GM23338 (cell line): ENCODE measurements at places on chromosomes 7 and 10. TPM values are rescaled to one million over a fixed set of nuclear protein-coding genes. Genes with fewer than 3 reads are reported as not detected.

DNA sequence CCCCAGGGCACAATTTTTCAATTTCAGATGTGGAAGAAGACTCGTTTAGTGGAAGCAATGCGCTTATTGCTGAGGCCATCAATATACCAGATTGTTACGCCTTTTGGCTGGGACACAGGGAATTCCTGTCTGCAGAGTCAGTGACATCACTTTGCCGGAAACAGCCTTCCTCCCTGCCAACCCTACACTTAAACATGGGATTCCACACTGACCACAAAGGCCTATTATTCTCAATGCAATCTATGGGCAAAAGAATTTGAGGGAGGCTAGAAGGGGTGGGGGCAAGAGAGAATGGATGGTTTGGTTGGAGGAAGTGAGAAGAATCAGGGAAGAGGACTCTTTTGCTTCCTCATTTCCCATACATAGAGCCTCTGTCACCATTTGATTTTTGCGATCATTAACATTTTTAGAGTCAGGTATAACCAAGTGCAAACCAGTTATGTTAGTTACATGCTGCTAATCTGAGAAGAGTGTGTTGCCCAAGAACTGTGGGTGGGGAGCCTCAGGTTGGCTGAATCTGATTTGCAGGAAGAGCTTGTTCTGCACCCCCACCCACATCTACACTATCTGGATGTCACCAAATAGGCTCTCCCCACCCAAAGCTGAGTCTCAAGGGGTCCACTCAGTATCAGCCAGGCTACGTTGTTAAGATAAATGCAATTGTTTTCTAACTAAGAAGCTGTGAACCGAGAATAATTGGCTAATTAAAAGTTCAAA, 58.2 kb downstream of the ENTPD1 start:
- no peak overlapping the region for H3K27ac ChIP-seq
- no peaks in the 10 kb centered on the region for H3K27me3 ChIP-seq
- no peak overlapping the region for H3K4me3 ChIP-seq

- H3K4me3 ChIP-seq, result no peak overlapping the region
- H3K36me3 ChIP-seq, result no peaks in the 10 kb centered on the region
- no peaks in the 10 kb centered on the region for H3K27me3 ChIP-seq
- H3K4me1 ChIP-seq, result peaks cover 38% of the 10 kb centered on the region
Observed at GRCh38 chr7:92809760-92810573, 26.4 kb downstream of the CDK6 start.

DNA sequence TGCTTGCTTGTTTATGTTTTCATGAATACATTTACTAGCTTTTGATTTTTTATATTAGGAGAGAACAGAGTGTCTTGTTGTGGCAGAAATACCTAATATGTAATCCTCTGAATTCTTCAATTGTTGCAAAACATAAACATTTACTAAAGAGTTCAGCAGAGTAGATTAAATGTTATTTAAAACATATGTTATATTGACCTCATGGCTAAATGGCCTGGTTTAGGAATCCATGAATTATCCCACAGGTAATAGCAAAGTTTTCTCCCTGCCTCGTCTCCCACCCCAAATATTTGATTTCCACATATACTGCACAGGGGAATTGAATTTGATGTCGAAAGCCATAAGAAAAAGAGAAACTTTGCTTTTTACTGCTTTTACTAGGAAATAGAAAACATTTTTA, 111.8 kb downstream of the ADK start:
- no peak overlapping the region for H3K27ac ChIP-seq
- no peak overlapping the region for H3K4me3 ChIP-seq
- DNase-seq, result no peak

DNA sequence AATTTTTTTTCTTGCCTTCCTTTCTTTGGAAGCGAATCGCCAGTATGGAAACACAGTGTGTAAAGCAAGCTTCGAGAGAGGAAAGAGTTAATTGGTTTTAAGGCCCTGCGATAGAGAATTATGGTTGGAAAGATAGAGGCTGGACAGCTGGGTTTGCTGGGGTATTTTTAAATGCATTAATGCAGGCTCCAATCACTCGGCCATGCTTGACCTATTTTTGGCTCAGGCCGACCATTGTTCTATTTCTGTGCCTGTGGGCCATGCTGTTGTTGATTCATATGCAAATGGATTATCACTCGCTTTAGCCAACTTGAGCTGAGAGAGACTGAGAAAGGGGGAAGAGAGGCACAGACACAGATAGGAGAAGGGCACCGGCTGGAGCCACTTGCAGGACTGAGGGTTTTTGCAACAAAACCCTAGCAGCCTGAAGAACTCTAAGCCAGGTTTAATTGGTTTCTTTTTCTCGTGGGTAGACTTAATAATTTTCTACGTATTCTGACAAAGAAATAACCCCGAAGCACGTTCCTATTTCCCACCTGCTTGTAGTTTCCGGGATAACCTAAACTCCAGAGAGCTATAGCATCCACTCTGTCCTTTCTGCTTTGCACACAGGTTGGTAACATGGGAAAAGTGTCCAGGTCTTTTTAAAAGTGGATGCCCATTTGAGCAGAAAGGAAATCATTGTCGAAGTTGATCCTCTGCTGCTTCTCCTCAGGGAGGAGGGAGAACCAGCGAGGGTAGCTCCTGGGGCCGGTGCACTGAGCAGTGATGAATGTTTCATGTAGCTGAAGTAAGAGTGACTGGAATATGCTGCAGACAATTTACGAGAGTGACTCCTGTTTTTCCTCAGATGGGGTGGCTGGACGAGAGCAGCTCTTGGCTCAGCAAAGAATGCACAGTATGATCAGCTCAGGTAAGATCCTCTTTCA, at the start of gene HDAC9:
TSS of gene HDAC9 (plus strand) at position 338 of the 929 bp plus-strand sequence. CDS start at position 892, 554 bp downstream.
- peak within 1 kb of the TSS; percentile 57 for H3K4me3 ChIP-seq
- peaks cover 25% of the 10 kb centered on the region for H3K4me1 ChIP-seq
- no peaks in the 10 kb centered on the region for H3K27me3 ChIP-seq
- DNase-seq, result peak; percentile 90

SLC13A4 gene
- 1.7 and 2.4 TPM in 2 replicates for total RNA-seq

- H3K4me3 ChIP-seq, result no peak overlapping the region
- H3K27ac ChIP-seq, result no peak overlapping the region
- DNase-seq, result no peak
- H3K4me1 ChIP-seq, result peaks cover 12% of the 10 kb centered on the region
Observed at GRCh38 chr7:28999427-28999826, 41.3 kb upstream of the TRIL start.

- H3K4me1 ChIP-seq, result no peaks in the 10 kb centered on the region
- H3K27ac ChIP-seq, result no peak overlapping the region
- no peaks in the 10 kb centered on the region for H3K36me3 ChIP-seq
- H3K4me3 ChIP-seq, result no peak overlapping the region
Observed at GRCh38 chr10:110788620-110789385, 82.9 kb upstream of the PDCD4 start.

ASAH2B gene
- 9.1 and 11.7 TPM in 2 replicates for total RNA-seq
